ENCODE measurements at places on chromosomes 2 and 18.

DNA sequence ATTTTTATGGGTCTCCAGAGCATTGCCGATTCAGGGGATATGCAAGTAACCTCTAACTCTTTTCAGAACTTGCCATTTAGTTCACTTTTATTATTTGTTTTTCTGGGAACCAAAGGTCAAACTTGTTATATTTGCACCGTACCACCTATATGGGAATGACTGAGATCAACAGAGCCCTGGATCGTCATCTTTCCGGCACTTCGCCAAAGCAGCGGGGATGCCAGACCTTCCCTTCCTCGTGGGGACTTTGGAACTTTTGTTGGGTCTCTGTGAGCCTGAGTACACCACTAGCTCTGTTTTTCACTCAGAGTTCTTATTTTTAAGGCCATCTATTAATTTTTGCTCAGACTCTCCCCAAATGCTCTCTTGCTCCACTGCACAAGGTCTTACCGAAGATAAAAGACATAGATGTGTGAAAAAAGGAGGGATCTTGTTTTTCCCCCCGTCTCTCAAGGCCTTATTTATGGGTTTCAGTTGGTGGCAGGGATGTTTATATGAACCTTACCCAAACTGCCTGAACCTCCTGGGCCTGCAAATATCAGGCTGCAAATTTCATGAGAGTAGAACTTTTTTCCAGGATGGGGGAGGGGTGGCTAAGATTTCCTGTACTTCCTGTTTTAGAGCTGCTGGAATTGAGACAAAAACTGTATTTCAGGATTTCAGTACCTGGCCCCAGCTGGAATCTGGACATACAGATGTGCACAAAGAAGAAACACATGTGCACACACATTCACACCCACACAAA lies 350.3 kb downstream of the HRH4 start:
- no peak for DNase-seq

GRCh38 chr2:195514365-195514764 lies 142.7 kb upstream of the SLC39A10 start:
- DNase-seq = no peak

- DNase-seq = no peak
These were observed 82.6 kb downstream of the FANCL start for GRCh38 chr2:58158481-58158880.

GRCh38 chr2:236811062-236811656 lies 241.5 kb downstream of the ACKR3 start:
- DNase-seq = no peak

DNA sequence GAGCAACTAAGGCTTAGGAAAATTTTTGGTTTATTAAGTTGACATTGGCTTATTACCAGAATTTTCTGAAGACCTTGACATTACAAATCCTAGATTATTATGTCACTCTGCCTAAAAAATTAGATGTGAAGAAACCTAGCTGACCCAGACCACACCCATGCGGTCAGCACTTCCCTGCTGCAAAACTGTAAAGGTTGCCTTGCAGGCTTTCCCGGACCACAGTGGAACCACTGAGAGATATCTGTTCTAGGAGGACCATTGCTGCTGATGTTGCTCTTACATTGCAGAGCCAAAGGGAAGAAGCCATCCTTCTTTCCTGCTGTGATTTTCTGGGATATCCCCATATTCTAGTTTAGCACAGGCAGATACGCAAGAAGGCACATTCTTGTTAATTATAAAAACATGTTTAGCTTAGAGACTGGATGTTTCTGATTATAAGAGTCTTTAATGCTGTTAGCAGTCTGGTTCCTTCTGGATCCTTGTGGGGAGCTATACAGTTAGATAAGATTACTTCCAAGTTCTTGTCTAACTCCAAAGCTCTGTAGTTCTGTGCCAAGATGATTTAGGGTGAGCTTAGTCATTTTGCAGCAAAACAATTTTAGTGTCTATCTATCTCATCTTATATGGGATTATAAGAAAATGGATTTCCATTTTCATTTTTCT lies 70.2 kb downstream of the AOX1 start:
- DNase-seq = no peak
